ENCODE measurements at places on chromosomes 11 and 22. TPM values are rescaled to one million over a fixed set of nuclear protein-coding genes. Genes with fewer than 3 reads are reported as not detected.

GRCh38 chr11:128579798-128580504 lies 7.4 kb downstream of the ETS1 start:
- no peak for DNase-seq

DNA sequence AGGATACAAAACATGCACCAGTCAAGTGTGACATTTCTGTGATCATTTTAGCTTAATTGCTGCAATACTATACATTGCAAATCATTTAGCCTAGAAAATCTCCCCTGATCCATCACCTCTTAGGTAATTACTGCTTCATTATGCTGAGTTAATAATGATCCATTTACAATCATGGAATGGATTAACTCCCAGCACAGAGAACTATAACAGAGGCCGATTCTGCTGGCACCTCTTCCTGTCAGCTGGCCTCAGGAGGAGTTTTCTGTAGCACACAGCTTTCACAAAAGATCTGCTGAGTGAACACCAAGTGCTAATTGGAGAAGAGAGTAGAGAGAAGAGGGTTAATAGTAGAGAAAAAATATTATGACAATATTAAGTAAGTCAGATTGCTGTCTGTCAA lies 591.8 kb upstream of the KIRREL3 start:
- DNase-seq, result no peak

DNA sequence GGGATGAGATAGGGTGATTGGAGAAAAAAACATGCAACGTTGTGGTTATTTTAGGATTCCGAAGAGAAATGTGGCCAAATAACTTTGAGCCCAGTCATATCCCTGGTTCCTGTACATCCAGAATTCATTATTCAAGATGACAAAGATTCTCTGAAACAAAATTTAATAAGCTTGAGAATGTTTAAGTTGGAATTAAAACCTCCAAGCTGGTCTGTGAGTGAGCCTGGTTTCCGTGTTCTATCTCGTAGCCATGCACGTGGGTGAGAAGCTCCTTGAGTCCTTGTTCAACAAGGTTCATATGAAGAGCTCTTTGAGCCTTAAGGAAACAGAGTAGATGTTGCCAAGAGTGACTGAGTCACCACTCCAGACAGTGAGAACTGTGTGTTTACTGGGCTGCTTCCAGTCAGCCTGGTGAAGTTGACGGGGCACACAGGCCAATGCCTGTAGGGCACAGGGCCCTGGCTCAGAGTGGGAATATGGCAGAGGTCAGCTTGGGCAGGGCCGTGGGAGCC lies 206.5 kb downstream of the NAV2 start:
- peak; percentile 58 for DNase-seq

- DNase-seq, result no peak
These were observed 3.9 kb downstream of the FOSL1 start for GRCh38 chr11:65896034-65896999.

The TNNI2 gene
- 1.3 TPM for total RNA-seq

- DNase-seq, result no peak
These were observed 7.5 kb downstream of the SERPIND1 start for GRCh38 chr22:20781272-20781990.

DNA sequence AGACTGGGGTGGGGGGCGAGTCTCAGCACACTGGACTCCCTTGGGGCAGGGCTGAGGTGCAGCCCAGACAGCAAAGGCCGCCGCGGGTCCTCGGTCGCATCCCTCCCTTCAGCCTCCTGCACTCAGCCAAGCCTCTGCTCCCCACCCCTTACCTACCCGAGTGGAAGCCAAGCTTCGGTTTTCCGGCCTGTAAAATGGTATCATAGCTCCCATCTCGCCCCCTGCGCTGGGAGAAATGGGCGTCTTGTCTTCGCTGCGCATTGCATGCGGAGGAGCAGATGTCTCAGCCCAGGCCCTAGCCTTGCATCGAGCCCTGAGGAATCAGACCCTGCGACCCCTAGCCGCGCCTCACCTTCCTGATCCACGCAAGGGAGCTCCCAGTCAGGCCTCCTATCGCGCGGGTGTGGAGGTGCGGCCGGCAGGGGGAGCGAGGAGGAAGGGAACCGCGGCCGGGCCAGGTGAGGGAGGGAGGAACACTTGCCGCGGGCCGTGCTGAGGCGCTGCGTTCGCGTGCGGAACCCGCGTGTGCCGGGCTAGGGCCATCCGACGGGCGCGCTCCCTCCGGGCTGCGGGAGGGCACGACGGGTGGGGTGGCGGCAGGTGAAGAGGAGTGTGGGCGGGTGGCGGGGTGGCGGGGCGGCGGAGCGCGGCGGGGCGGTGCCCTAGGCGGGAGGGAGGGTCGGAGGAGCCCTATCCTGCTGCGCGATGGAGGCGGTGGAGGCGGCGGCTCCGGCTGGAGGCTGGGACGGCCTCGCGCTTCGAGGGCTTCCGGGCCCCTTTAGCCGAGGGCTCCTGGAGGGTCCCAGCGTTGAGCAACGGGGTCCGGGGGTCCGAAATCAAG lies 4.1 kb upstream of the TBX1 start:
- peak; percentile 82 for DNase-seq

GRCh38 chr11:128574576-128575011 lies 12.8 kb downstream of the ETS1 start:
- DNase-seq, result no peak

The LMO2 gene
- total RNA-seq, result 1.3 TPM

The OR8A1 gene
- not detected for total RNA-seq

DNA sequence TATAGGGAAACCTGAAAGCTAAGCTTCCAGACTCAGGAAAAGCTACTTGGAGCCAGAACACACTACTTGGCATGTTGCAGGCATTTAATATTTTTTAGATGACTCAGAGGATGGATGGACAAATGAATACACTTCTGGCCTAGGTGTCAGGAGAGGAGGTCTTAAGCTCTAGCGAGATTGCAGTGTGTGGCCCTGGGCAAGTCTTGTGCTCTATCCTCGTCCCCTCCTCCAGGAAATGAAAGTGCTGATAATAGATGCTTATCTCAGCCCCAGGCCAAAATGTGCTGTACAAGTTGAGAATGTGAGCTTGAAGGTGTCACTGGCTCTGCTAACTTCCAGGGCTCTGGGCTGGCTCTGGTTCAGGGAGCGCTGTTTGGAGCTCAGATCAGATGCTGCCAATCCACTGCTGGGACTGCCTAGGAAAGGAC lies 136.3 kb downstream of the PKNOX2 start:
- peak; percentile 9 for DNase-seq

DNA sequence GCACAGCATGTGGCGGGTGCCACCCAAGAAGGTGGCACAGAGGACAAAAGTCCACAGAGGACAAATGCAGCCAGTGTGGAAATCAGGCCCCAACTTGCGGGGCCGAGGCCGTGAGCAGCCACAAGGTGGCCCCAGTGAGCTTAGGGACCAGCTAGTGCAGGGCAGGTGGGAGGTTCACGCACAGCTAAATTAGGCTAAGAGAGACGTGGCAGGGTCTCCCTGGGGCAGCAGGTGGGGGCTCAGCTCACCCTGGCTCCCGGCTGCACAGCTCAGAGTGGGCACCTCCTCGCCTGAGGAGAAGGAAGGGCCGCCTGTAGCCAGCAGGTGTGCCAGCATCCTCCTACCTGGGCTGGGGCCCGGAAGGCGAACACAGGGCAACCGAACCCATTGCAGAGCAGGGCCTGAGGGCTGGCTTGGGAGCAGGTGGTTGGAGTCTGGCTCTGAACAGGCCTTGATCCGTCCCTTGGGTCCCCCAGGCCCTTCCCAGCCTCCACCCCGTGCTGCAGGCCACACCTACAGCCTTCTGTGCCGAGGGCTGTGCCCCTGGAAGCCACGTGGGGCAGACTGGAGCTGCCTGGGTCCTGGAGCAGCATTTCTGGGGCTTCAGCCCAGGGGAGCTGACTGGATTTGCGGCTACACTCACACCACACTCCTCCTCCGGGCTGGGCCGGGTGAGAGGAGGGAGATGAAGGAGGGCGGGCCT lies 26.1 kb upstream of the CELSR1 start:
- peak; percentile 86 for DNase-seq

DNA sequence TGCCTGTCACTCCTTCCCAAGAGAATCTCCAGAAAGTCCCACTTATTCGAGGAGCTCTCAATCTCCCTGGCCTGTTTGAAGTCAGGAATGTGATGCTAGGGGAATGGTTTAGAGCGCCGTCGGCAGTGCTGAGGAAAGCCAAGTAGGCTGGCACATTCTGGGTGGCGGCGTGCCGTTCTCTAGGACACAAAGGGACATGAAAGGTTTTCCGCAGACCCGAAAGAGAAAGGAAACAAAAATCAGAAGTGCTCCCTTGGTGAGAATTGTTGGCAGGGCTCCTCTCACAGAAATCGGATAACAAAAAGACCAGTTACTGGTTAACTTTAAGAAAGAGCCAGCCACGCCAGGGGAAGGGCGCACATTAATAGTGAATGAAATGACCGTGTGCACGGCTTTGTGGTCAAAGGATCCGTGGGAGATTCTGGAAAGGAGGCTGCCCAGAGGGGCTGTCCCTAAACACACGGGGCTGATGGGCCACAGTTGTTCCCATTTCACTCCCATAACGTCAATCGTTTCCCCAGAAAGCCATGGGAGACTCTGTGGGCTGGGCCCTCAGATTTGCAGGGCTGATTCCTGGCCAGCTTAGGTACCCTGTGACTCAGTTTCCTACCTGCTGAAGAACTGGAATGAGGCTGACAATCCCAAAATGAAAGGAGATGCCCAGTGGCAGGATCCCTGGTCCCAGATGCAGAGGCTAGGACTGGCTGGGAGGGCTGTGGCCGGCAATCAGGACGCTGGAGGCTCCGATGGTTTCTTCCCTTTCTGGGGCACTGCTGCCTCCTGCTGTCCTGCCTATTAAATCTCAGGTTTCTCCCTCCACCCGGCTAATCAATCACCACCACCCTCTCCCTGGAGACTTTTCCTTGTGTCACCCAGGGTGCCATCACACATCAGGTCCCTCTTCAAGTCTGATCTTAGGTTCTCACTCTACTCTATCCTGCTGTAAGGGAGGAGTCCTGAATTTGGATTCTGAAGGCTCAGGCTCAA lies 82.3 kb downstream of the RCN1 start:
- peak; percentile 76 for DNase-seq

The GLB1L2 gene
- 15.5 TPM for total RNA-seq

The DEUP1 gene
- not detected for total RNA-seq

DNA sequence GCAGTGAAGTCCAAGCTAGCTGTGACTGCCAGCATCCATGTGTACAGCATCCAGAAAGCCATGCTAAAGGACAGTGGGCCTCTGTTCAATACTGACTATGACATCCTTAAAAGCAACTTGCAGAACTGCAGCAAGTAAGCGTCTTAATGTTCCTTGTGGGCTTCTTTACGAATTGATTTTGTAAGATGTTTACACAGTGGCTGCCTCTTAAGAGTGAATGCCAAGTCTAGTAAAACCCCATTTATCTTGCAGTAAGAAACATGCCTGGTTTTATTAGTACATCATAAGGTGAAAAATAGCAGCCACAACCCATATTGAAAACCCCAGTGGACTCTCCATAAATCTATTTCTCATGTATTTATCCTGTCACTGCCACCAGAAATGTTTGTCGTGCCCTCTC lies 20.5 kb downstream of the POLD3 start:
- DNase-seq, result no peak

The CFAP68 gene
- total RNA-seq, result 29.8 TPM

GRCh38 chr22:40890881-40891280 lies 29.0 kb upstream of the DNAJB7 start:
- DNase-seq, result no peak

GRCh38 chr11:5449432-5449831 lies 309 bp downstream of the OR51I2 start:
- DNase-seq, result no peak

DNA sequence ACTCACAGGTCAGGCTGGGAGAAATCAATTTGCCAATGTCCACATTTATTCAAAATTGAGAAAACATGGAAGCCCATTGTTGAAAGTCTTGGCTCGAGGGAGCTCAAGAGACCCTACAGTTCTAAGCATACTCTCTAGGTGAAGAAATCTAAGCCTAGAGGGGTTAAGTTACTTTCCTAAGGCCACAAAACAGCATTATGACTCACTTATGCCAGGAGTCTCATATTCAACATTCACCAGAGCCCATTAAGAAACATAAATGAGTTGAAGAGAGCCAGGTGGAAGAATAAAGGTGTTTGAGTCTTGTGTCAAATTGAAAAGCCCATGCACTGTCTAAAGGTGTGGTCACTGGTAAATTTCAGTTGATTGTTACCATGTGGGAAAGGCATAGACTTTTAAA lies 108.1 kb downstream of the INSC start:
- no peak for DNase-seq

DNA sequence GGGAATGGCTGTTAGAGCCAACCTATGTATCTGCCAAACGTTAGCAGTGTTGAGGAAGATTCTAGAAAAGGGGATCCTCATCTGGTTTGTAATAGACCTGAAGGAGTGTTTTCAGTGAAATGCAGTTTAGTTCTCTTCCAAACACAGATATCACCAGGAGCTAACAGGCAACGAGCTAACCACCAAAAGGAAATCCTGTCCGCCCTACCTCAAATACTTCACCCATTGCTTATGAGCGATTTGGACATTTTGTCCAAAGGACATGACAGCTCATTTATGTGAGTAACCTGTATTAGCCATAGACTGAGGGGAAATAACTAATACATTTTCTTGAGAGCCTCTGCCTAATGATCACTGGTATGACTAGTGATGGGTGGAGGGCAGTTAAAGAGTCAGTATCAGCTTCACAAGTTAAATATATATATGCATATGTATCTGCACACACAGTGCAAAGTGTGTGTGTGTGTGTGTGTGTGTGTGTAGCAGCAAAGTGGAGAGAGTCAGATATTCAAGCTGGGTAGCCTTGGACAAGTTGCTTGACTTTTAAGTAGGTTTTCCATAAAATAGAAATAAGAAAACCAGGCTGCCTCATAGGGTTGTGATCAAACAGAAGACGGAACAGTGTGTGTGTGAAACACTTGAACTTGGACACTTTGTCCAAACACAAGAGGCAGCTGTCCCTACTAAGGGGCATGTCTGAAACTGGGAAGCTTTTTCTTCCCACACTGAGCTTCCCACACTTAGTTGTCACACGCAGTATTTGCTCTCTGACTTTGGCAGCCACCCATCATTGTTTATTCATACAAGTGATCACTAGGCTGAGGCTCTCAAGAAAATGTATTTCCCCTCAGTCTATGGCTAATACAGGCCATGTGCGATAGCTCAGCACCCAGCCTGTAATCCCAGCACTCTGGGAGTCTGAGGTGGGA lies 940 bp upstream of the C11orf91 start:
- DNase-seq, result peak; percentile 57

DNA sequence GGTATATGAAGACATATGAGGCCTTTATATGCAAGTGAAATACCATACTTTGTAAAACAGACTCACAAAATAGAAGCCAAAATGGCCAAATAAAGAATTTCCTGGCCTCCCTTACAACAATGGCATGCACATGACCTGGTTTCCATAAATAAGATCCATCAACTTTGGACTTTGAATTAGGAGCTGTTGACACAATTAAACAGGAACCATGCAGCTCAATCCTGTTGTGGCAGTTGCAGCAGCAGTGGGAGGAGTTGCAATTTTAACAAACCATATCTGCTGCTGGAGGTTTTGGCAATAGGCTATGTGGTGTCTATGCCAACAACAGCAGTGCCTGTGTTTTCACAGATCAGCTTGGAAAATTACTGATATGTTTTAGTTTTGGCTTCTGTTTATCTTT lies 818.6 kb downstream of the FAM181B start:
- no peak for DNase-seq

GRCh38 chr11:83025267-83025704 lies 46.4 kb downstream of the RAB30 start:
- no peak for DNase-seq
